ENCODE measurements at places on chromosomes 7 and 10.
A peak's percentile ranks its signal among the peaks of the same experiment; 100 is the strongest.

GRCh38 chr7:68280931-68281330 is 1284.3 kb downstream of the TYW1 start:
- no peak for DNase-seq

- no peak for DNase-seq
Observed at GRCh38 chr10:130231251-130231741, 95.1 kb downstream of the GLRX3 start.

- DNase-seq = no peak
Observed at GRCh38 chr10:50516171-50516570, 107.6 kb downstream of the SGMS1 start.

GRCh38 chr7:98638853-98639252 is 21.8 kb downstream of the NPTX2 start:
- DNase-seq = no peak

DNA sequence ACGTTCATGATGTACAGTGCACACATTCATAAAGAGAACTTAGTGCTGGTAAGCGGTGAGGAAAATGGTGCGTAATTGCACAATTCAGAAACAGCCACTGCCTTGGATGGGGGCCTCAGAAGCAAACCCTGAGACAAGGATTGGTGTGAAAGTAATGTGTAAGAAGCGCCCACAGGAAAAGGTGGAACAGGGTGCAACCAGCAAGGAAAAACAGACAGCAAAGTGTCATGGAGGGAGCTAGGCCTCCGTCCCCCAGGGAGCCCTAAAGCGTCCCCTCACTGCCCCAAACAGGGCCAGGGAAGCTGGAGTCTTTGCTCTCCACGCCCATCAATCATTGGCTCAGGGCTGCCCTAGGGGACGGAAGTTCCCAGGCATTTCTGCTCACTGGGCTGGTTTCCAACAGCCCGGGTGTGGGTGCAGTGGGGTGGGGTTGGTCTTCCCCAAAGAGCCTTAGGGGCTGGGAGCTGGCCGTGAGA is 9.6 kb upstream of the C10orf105 start:
- DNase-seq = no peak

GRCh38 chr10:63430091-63430998 is 35.4 kb downstream of the JMJD1C start:
- no peak for DNase-seq

DNA sequence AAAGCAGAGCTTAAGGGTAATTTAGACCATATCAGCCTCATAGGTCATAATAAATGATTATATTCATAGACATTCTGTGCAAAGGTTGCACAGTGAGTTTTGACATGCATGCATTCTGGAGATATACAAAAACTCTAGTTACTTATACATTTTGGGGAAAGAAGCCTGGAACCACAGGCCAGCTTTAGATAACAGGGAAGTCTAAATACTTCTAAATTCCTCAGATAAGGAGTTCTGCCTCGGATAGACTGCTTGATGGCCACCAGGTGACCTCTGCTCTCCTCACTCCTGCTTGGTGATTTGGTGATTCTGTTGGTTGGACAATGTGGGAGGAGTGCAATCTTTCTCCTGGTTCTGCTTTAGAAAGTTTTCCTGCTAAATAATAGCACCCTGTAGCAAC is 77.9 kb downstream of the SGMS1 start:
- no peak for DNase-seq

DNA sequence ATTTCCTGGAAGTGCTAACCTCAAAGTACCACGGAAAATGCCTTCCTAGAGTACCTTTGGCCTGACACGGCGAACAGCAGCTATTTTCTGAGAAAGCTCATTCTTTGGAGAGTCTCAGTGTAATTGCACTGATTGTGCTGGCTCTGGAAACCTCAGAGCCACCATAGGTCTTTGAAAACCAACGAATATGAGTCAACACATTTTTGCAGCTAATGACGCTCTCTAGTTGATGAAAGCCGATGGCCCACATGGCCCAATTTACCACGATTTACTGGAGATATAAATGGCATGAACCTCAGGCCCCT is 187.1 kb downstream of the ADARB2 start:
- DNase-seq = no peak

DNA sequence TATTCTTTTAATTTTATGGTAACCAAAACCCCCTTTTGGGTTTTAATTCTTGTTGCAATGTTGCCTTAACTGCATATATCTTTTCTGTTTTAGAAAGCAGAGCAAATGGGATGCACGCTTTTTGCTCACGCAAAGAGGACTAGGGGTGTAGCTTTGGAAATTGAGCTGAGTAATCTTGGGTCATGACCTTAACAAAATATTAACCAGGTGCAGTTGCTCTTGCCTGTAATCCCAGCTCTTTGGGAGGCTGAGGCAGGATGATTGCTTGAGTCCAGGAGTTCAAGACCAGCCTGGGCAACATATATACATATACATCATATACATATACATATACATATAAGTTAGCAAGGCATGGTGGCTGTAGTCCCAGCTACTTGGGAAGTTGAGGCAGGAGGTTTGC is 172.9 kb upstream of the BMPER start:
- no peak for DNase-seq

GRCh38 chr7:18638594-18639452 is 143.3 kb downstream of the HDAC9 start:
- DNase-seq = peak; percentile 55

- no peak for DNase-seq
Observed at GRCh38 chr10:31383810-31384588, 65.0 kb downstream of the ZEB1 start.

GRCh38 chr7:78605119-78605518 is 806.5 kb downstream of the PHTF2 start:
- no peak for DNase-seq

GRCh38 chr7:142855756-142856564 is 1.1 kb downstream of the EPHB6 start:
- DNase-seq = no peak

DNA sequence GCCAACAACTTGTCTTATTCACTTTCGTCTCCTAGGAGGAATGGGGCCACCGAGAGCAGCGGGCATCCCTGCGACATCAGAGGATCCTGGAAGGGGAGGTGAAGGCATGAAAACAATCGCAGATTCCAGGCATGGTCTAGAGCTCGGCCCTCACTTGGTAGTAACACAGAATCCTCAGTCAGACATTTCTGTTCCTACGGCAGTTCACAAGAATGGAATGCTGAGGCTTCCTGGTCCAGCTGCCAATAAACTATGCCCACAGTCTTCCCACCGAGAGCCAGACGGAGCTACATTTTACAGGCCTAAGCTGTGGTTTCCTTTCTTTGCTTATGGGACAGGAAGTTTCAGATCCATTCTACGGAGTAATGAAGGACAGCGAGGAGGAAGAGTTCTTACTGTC is 75.8 kb downstream of the OR13A1 start:
- DNase-seq = no peak

- DNase-seq = no peak
Observed at GRCh38 chr10:1662438-1663025, 74.8 kb downstream of the ADARB2 start.

GRCh38 chr7:71216211-71216610 is 84.3 kb downstream of the GALNT17 start:
- DNase-seq = no peak

DNA sequence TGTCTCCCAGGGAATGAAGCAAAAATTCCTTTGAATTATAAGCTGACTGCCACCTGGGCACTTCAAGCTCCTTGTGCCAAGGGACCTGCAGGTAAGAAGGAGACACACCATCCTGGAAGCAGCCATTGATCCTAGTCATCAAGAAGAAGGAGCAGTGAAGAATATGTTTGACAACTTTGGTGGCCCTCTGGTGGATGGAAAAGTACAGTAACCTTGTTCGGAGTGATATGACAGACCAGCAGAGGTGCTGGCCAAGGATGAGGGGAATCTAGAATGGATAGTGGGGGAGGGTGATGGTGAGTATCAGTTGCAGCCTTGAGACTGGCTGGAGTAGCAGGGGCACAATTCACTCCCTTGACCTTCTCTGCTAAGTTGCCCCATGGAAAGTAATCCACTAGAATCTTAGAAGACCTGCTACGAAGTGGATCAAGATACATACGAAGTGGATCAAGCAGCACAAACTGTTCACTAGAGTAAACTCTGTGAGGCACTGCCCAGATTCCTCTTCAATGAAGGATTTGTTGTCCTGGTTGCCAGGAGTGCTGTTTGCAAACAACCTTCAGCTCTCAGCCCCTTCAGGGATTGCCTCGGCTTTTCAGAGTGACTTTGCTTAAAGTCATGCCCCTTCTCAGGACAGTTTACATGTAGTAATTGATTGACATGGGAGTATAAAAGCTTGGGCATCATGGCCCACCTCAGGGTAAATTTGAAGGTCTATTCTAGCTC is 44.8 kb upstream of the ORC5 start:
- DNase-seq = no peak

- DNase-seq = peak; percentile 89
Observed at GRCh38 chr10:86756511-86757112, at the start of gene BMPR1A. Gene BMPR1A, plus strand, starts transcription at chr10:86756619. Its CDS starts 119,400 bp downstream, at chr10:86876019.

DNA sequence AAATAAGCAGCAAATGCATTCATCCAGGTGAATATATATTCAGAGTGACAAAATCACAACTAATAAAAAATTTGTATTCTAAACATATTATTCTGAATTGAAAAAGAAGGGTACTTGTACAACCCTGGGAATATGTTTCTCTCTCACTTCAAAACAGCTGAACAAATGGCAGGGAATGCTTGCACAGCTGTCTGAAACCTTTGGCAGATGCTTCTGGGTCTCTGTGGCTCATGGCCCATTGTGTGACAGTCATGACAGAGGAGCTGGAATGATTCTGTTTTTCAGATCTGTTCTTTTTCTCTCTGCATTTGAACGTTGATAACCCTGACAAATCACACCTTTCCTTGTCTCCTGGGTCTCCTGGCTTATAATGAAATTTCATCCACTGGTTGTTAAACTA is 275.7 kb upstream of the FZD1 start:
- DNase-seq = peak; percentile 75

DNA sequence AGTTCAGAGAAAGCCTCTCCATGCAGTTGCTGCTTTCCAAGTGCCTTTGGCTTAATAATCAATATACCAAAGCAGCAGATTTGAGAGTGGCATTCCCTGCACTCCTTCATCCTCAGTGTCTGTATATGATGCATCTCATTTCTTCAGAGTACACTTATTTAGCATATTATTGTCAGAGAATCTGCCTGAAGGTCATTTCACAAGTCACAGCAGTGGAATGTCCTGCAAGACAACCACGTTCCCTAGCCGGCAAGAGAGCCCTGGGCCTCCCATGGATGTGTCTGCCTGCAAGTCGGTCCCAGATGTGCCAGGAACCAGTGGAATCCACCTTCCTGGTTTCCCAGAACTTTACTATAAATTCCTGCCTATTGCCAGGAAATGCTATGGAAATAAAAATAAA is 289.4 kb upstream of the IGFBP3 start:
- DNase-seq = no peak

DNA sequence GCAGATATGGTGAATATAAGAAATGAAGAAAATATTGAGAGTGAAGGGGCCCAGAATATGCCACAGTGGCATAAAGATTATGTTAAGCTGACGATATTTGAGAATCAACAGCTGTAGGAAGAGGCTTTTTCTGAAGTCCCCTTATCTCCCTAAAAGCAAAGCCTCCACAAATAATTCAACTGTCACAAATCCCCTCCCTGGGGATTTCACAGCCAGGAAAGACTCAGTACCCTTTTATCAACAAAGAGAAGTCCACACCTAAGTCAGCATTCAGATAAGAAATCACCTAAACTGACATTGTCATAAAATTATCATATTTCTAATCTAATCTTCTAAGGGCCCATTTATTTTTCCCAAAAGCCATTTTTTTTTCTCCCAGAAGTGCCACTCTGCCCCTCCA is 284.9 kb upstream of the VWC2 start:
- no peak for DNase-seq

- peak; percentile 27 for DNase-seq
Observed at GRCh38 chr7:131934452-131934851, 378.0 kb upstream of the PODXL start.

GRCh38 chr10:61471491-61471890 is 18.3 kb upstream of the TMEM26 start:
- no peak for DNase-seq

DNA sequence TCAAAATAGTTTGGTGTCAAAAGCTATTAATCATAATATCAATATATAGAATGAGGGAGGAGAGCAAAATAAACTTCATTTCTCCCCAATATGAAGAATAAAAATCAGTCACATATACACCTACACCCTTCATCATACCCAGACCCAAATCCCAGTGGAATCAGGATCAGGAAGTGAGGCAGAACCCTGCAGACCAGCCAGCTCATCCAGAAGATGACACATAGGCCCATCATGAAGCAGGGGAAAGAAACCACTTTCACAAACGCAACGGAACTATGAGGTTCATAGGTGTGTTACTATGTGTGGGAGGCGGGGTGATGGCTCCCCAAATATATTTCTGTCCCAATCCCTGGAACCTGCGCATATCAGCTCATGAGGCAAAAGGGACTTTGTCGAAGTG is 89.0 kb downstream of the RSU1 start:
- DNase-seq = no peak

DNA sequence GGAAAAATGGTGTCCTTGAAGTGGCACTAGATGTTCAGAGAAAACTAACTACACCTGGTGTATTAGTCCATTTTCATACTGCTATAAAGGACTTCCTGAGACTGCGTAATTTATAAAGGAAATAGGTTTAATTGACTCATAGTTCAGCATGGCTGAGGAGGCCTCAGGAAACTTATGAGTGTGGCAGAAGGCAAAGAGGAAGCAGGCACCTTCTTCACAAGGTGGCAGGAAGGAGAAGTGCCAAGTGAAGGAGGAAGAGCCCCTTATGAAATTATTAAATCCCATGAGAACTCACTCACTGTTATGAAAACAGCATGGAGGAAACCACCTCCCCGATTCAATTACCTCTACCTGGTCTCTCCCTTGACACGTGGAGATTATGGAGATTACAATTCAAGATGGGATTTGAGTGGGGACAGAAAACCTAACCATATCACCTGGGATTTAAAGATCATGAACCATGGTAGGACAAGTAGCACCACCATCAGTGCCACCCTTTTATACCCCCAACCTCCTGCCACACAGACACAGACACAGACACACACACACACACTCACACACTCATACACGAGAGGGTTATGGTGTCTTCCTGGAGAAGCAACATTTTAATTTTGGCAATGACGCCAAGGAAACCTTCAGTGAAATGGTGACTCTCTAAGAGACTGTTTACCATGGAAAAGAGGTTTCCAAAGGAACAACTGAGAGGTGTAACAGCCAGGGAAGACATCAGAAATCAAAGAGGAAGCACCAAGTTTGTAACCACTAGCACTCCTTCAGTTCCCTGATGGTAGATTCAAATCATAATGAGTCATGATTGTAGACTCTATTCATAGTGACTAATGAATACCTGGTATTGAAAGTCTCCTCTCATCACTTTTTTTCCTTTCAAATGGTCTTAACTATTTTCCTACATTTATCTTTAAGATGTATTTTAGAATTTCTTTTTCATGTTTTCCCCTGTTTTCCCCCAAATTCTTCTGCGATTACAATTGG is 41.8 kb upstream of the WNT16 start:
- DNase-seq = no peak

- no peak for DNase-seq
Observed at GRCh38 chr7:96067321-96067720, 254.6 kb downstream of the SLC25A13 start.
